NCI-H510A (cell line): ENCODE measurements at places on chromosomes 12 and 14.

GRCh38 chr14:67644428-67644827 is 24.7 kb downstream of the ARG2 start:
- no peak for DNase-seq

GRCh38 chr12:180445-180844 is 33.5 kb downstream of the SLC6A12 start:
- DNase-seq, result no peak

DNA sequence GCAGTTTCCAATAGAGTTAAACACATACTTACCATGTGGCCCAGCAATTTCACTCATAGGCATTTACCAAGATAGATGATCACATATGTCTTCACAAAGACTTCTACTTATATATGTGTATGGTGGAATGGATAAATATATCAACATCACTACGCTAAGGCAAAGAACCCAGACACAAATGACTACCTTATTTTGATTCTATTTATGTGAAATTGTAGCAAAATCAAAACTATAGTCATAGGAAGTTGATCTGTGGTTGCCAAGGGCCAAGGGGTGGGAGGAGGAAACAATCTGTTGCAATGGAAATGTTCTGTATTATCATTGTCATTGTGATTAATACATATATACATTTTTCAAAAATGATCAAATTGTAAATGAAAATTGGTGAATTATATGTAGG is 47.7 kb upstream of the ANP32D start:
- DNase-seq, result no peak

DNA sequence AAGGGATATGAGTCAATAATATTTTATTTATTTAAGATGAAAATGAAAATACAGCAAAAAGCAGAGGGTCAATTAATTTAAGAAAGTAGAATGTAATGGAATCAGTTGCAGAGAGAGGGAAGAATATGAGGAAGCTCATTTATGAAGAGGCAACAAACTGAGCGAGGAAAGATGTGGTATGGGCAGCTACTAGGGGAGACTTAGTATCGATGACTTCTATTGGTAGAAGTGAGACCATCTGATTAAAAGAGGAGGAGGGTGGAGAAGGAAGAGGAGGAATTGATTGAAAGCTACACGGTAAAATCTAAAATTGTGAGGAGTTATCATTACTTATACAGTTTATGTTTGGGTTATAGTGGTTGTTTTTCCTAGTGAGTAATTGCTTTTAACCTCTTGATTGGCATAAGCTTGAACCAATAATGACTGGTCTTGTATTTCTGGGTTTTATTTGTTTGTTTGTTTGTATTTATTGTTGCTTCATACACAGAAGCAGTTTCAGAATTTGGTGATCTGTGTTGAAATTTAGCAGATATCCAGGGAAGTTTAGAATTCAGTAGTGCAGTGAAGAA is 121.0 kb downstream of the LRRIQ1 start:
- DNase-seq, result no peak

- no peak for DNase-seq
These were observed 665.6 kb downstream of the C12orf50 start for GRCh38 chr12:87363497-87364084.

- DNase-seq, result no peak
These were observed 34.6 kb downstream of the P2RX7 start for GRCh38 chr12:121167232-121167820.

- DNase-seq, result no peak
These were observed 83.9 kb upstream of the NTF3 start for GRCh38 chr12:5348057-5348456.

DNA sequence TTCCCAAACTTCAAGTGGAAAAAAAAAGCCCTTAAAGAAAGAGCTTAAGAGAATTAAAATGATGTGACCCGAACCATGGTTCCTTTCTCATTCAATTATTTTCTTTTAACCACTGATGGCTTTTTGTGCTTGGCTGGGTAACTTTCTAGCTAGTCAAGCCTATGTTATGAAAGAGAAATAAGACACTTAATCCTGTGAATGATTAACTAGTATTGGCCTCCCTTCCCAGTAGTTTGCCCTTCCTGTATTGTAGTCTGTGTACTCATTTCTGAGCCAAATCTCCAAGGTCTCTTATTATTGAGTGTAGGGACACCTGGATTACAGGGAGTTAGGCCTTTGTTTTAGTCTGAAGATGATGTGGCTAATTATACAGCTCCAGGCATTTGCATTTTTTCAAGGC is 353.0 kb downstream of the RAD51B start:
- DNase-seq, result no peak

DNA sequence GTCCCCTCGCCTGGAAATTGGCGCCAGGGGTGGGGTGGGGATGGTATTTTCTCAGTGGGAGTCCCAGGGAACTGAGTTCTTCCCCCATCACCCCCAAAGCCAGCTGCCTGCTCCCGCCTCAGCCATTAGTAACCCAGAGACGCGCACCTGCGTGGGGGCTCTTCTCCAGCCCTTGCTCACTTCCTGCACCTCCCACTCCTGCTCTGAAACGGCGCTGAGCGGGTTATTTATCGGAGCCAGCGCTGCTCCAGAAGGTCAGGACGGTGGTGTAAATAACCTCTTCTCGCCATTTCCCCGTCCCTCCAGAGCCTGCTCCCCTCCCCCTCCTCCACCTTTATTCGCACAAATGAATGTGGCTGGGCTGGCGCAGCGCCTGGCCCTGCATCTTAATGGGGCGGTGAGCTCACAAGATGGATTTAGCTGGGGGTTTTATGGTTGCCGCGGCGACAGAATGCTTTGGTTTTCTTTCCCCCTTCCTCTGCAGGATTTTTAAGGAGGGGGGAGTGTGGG is 12.2 kb downstream of the GPR84 start:
- no peak for DNase-seq

- DNase-seq, result no peak
These were observed 32.0 kb downstream of the SLC25A29 start for GRCh38 chr14:100274250-100274649.

DNA sequence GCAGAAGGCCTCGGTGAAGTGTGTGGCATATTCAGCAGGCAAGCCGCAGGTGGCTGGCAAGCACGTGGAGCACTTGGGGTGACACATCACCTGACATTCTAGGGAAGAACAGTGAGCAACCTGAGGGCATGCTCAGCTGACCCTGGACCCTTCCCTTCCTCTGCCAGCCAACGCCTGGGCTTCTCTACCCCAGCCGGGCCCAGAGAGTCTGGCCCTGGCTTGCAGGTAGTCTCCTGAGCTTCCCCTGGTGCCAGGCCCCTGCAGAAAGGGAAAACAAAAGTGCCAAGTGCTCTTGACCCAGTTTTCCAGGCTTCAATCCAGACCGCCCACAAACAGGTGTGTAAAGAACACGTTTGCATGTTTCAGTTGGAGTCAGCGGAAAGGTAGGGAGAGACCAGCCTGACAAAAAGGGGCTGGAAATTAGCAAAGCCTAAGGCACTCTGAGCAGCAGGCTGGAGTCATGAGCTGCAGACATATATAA is 45.7 kb downstream of the PRKAB1 start:
- peak; percentile 93 for DNase-seq

DNA sequence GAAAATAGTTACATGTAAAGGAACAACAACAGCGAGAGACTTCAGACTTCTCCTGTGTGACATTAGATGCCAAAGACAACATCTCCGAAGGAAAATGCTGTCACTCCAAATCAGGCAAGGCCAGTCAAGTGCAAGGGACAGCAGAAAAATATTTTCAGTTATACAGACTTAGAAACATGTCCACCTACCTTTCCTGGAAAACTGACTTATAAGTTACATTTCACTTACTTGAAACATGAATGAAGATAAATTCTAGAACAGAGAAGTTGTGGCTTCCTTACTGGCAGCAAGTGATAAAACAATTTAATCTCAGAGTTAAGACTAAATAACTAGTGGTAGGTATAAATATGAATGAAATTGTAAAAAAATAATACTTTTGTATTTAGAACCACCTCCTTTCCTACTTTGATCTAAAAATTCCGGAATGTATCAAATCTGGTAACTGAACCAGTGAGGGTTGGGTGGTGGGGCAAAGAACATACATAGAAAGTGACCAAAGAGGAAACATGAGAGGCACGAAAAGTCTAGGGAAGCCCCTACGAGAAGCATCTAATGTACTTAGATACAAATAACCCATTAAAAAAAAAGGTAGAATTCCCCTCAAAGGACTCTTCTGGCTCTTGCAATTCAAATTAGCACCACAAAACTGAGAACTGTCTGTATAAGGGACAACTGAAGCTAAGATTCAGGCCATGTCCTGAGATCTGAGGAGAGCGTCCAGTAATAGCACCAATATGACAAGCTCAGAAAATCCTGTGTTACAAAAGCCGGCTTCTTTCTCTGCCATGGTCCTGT is 21.2 kb downstream of the MTHFD1 start:
- DNase-seq, result no peak

- no peak for DNase-seq
These were observed 1.4 kb downstream of the AQP5 start for GRCh38 chr12:49962861-49963765.

DNA sequence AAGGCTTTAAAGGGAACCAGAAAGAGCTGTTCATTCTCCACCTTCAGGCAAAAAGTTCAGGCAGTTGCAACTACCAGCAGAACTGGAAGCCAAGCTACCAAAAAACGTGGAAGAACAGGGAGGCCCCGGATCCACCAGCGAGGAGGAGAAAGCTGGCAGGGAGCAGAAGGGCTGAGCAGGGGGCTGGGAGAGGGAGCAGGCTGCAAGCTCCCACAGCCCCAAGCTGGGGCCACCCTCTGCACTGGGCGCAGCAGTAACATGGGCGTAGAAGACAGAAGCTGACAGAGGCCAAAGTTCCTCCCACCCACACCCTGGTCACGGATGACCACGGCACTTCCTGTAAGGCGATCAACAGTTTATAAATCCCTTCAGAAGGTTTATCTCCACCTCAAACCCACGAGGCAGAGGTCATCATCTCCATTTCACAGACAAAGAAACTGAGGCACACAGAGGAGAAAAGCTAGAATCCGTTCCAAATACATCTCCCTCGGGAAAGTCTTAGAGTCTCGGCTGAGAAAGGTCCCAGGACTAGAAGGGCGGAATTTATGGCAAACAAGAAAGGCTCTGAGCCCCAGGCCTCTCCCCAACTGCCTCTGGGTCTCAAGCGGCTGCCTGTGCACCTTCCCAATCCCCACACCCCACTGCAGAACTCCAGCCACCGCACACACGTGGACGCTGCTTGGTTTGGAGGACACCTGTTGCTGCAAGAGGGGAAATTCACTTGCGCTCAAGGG is 1.8 kb downstream of the CCDC85C start:
- DNase-seq, result no peak

DNA sequence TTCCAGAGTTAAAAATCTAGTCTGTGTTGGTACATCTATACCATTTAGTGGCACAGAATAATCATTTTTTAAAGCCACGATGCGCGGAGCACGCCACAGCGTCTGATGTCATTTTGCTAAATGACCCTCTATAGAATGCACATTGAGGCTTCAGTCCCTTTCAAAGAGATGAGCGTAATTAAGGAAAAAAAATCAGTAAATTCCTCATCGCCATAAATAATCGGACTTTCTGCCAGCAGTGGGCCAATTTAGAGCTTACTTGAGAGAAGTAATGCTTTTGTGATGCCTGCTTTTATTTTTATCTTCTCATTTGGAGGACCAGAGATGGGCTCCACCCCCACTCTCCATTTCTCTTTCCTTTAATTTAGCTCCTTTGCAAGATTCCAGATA is 4.0 kb downstream of the ASCL1 start:
- DNase-seq, result no peak

DNA sequence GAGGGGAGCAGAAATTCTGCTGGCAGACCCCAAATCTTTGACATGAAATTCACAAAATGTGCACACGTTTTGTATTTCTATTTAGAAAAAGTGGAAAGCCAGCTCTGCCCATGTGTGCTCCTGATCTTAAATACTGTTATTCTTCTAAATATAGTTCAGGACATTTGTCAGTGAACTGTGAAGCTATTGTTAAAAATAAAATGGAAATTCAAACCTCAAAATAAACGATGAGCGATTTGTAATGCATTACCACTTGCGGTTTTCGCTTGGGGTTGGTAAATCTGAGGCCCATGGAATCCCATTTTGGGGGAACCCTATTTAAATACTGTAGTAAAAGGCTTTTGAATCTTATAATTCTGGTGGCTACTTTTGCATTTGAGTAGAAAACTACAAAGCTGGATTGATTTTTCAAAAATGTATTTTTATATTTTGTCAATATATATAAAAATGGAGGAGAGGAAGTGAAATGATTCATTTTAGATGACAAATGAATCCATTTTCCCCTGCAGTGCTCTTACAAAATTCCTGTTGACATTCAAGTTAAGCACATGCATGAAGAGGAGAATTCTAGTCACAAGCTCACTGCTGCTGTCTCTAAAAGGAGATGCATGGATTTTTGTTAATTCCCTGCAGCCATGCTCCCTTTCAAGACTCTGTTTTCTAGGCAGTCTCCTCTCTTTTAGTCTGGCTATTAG is 47.1 kb downstream of the FLRT2 start:
- DNase-seq, result no peak

- no peak for DNase-seq
These were observed 641 bp upstream of the HOXC12 start for GRCh38 chr12:53953831-53954693.

- DNase-seq, result no peak
These were observed 64.3 kb downstream of the ANO6 start for GRCh38 chr12:45279931-45280830.

DNA sequence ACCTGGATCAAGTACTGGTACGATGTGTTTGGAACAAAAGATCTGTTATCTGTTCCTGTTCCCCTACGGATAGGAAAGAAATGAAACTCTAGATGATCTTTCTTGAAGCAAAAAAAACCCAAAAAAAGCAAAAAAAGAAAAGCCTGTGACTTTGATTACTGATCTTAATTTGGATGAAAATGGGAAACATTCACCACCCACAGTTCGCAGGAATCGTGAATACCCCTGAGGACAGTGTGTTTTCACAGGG is 138.7 kb upstream of the LMNTD1 start:
- no peak for DNase-seq

DNA sequence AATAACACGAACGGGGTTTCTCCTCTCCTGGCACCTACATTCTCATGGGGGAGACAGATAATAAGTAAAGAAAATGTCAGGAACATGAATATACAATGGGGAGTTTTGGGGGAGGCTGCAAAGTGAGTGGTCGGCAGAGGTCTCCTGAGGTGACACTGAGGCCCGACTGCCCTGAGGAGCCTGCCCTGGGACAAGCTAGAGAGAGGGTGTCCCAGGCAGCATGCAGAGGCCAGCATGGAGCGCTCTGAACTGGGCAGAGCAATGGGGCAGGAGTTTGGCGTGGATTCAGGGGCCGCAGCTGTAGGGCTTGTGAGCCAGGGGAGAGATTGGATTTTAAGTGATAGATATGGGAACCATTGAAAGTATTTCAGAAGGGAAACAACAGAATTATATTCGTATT is 320.5 kb downstream of the CACNA1C start:
- DNase-seq, result no peak

- no peak for DNase-seq
These were observed 44.7 kb downstream of the RIMKLB start for GRCh38 chr12:8742501-8742900.

- DNase-seq, result peak; percentile 30
These were observed 4.1 kb downstream of the PLXNC1 start for GRCh38 chr12:94152292-94153078.

- no peak for DNase-seq
These were observed 44.6 kb downstream of the BMP4 start for GRCh38 chr14:53912021-53912420.

DNA sequence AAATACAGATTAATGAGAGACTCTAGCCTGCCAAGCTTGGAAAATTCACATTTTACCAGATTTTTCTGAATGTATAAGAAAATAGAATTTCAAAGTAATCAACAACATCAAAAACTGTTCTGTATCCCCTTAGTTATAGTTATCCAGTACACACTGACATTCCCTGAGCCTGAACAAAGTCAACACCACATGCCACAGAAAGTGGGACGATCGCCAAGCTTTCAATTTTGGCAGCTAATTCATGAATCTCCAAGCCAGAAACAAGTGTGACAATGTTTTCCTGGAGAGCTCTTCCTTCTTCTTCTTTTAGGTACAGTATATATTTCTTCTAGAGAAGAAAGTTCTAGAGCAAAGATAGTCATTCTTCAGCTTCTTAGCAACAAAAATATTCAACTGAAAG is 290.2 kb downstream of the PRKD1 start:
- no peak for DNase-seq
